ENCODE measurements at places on chromosomes 11 and 22.

GRCh38 chr11:121268581-121268980 is 24.0 kb upstream of the SC5D start:
- DNase-seq: no peak

DNA sequence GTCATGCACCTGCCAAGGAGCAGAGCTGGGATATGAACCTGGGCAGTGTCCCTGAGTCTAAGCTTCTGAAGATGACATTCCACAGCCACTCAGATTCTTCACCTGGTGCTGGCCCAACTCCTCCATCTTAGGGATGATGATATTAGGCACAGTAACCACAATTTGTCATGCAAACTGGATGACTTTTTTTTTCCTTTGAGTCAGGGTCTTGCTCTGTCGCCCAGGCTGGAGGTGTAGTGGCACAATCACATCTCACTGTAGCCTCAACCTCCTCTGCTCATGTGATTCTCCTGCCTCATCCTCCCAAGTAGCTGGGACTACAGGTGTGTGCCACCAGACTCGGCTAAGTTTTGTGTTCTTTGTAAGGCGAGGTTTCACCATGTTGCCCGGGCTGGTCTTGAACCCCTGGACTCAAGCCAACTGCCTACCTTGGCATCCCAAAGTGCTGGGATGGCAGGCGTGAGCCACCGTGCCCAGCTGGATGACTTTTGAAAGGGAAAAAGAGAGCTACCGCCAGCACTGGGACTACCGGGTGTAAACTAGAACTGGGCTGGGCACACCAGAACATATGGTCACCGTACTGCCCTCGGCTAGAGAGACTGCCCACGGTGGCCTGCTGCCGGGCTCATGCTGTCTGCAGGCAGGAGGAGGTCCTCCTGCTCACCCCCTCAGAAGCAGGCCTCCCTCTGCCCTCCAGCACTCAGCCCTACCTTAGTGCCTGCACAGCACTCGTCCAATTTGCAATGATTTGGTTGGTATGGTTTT is 77.7 kb downstream of the NAT10 start:
- DNase-seq: no peak

- peak; percentile 2 for DNase-seq
Measured at GRCh38 chr11:2574043-2574552, 125.7 kb downstream of the KCNQ1OT1 start.

- DNase-seq: no peak
Measured at GRCh38 chr11:30346068-30346688, 23.3 kb downstream of the ARL14EP start.

GRCh38 chr11:46106530-46107407 is 14.5 kb downstream of the PHF21A start:
- peak; percentile 8 for DNase-seq

- DNase-seq: no peak
Measured at GRCh38 chr22:26325641-26326040, 103.4 kb upstream of the ASPHD2 start.

DNA sequence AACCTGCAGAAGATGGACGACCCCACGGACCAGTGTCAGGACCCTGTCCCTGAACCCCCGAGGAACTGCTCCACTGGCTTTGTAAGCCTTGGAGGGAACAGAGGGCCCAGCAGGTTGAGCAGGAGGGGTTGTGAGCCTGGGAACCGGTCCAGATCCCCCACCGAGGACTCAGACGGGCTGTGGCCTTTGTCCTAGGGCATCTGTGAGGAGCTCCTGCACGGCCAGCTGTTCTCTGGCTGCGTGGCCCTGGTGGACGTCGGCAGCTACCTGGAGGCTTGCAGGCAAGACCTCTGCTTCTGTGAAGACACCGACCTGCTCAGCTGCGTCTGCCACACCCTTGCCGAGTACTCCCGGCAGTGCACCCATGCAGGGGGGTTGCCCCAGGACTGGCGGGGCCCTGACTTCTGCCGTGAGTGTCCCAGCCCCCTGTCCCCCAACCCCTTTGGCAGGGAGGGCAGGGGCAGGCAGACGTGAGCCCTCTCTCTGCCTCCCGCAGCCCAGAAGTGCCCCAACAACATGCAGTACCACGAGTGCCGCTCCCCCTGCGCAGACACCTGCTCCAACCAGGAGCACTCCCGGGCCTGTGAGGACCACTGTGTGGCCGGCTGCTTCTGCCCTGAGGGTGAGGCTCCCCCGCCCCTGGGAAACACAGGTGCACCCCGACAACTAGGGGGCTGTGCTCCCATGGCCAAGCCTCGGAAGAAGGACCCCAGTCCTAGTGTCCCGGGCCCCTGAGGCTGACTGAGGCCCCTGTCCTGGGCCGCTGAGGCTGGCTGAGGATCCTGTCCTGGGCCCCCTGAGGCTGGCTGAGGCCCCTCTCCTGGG is 6.4 kb downstream of the MUC5AC start:
- no peak for DNase-seq

DNA sequence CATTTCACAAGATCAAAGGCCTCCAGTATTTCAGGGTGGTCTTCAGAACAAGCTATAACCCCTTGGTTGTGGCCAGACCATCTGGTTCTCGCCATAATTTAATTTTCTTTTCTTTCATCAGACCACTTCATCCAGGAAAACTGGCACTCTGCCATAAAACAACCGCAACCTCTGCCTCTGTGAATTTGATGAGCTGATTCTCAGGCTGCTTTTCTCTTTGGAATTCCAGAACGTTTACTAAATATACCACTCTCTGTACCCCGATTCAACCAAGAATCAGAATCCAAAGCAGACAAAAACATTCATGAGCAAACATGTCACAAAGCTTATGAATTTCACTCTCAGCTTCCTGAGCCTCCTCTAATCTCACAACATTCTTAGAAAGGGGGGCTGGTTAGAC is 331.8 kb upstream of the SYN3 start:
- no peak for DNase-seq

DNA sequence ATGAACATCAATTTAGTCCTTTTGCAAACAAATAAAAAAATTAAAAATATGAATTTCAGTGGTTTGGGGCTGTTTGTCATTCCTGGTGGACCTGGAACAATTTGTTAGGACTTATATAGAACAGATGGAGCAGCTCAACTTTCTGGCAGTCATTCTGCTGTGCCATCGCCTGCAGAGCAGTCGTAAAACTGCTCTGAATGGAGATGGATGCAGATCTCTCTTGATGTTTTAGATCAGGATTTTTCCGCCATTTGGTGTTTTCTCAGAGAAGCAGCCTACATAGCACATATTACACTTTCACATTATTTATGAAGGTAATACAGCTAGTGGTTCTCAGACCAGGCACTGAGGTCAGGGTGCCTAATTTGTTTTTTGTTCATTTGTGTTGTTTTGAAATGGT is 31.8 kb upstream of the HSPA8 start:
- DNase-seq: no peak

GRCh38 chr11:47533690-47534151 is 19.2 kb downstream of the CELF1 start:
- DNase-seq: no peak

DNA sequence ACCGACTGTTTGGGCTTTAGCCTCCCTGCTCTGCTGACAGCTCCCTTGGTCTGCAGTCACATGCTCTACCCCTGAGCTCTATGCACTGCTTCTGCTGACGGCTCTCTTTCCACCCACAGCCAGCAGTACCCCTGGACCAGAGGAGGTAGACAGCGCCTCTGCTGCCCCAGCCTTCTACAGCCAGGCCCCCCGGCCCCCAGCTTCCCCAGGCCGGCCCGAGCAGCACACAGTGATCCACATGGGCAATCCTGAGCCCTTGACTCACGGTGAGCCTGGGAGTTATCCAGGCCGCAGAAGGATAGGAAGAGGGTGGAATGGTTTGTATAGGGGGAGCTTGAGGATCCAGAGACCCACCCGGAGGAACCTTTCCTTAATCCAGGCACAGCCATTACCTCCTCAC is 2.8 kb downstream of the ZFPL1 start:
- no peak for DNase-seq

- no peak for DNase-seq
Measured at GRCh38 chr22:37488337-37489135, 2.4 kb upstream of the MFNG start.

GRCh38 chr22:43783777-43784176 is 28.3 kb downstream of the EFCAB6 start:
- DNase-seq: no peak

DNA sequence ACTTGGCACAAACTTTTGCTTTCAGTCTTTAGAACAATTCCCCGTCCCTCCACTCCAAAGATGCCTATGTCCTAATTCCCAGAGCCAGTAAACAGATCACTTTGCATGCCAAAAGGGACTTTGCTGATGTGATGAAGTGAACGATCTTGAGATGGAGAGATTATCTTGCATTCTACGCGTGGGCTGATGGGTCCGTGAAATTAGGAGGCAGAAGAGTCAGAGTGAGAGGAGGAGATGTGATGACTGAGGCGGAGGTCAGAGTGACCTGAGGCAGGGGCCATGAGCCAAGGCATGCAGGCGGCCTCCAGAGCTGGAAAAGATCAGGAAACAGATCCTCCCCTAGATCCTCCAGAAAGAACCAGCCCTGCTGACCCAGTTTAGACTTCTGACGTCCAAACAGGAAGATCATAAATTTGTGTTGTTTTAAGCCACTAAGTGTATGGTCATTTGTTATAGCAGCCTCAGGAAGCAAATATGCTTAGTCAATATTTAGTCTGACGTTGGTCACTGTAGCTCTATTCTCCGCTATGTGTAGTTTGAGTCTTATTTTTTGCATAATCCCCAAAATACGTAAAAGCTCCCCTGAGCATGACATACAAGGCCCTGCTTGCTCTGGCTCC is 76.0 kb upstream of the TIMP3 start:
- DNase-seq: no peak

- no peak for DNase-seq
Measured at GRCh38 chr11:95283650-95284049, 52.6 kb upstream of the SESN3 start.

DNA sequence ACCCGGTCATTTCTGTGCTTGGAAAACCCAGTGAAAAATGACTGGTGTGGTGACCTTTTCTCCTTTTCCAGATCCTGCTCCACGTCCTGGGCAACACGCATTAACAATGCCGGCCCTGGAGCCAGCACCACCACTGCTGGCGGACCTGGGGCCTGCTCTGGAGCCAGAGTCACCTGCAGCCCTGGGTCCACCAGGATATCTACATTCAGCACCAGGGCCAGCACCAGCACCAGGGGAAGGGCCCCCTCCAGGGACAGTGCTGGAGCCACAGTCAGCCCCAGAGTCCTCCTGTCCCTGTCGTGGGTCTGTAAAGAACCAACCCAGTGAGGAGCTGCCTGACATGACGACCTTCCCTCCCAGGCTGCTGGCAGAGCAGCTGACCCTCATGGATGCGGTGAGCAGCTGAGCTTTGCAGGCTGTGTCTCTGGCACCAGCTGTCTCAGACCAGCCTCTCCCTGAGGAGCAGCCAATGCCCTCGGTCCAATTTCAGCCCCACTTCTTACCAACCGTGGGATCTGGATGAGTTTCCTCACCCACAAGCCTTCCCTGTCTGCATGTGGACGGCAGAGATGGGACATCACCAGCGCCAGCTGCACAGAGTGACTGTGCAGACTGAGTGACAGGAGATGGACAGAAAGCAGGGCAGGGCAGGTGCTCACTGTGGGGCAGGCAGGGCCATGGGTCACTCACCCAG is 1.9 kb downstream of the RGL4 start:
- DNase-seq: no peak

DNA sequence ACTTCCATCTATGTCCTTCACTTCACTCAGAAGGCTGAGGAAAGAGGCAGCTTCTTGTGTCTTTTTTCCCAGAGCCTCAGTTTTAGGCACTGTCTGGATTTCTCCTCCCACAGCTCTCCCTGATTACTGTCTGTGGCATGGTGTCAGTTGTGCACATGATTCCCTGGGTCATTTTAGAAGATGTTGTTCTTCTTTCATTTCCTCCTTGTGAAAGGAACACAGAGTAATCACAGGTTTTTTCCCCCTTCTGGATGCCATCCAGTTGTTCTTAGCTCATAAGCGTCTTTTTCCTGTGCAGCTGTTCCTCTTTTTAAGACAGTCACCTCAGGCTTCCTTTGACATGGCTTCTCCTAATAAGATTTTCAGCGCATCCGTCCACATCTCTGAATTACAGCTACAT is 212.2 kb downstream of the FAM181B start:
- no peak for DNase-seq

DNA sequence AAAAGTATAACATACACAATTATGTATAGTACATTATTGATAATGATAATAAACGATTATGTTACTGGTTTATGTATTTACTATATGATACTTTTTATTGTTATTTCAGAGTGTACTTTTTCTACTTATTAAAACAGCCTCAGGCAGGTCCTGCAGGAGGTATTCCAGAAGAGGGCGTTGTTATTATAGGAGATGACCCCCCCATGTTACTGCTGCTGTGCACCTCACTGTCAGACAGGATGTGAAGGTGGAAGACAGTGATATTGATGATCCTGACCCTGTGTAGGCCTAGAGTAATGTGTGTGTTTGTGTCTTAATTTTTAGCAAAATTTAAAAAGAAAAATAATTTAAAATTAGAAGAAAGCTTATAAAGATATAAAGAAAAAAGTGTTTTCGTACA is 57.6 kb downstream of the REXO2 start:
- no peak for DNase-seq

DNA sequence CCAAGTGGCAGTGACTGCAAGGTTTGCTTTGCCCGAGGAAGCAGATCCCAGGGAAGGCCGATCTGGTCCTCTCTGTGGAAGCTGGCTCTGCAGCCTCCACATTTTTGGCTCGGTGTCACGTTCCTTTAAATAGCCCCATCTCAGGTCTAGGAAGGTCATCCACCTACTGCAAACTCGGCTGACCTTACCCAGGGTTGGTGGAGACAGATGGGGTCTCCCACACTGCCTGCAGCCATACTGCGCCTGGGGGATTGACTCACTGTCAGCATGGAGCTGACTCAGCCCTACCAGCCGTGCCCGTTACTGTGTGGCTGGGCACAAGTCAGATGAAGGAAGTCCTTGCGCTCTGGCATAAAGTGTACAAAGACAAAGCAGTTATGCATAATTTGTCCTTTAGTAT is 16.9 kb downstream of the CDPF1 start:
- DNase-seq: peak; percentile 80

- DNase-seq: no peak
Measured at GRCh38 chr11:64285885-64286800, 495 bp downstream of the GPR137 start.

- no peak for DNase-seq
Measured at GRCh38 chr22:20637750-20638506, 130.5 kb downstream of the MED15 start.

DNA sequence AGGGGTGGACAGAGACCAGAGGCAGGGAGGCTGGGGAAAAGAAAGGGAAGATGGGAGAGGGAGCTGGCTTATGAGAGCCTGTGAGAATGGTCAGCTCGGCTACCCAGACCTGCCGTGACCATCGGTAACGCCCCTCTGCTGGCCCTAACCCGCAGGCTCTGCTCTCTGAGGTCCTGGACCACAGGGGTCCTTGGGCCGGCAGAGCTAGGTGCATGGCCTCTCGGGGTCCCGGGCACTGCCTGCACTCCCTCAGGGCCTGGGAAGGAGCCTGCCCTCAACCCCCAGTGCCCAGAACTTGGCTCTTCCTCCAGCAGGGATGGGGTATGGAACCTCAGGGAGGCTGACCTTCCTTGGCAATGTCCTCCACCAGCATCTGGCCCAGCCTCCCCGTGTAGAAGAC is 13.2 kb downstream of the GGT5 start:
- DNase-seq: no peak

GRCh38 chr11:6737872-6738466 is 33.8 kb downstream of the OR2AG2 start:
- peak; percentile 14 for DNase-seq

GRCh38 chr22:47257566-47257965 is 495.1 kb downstream of the TBC1D22A start:
- DNase-seq: no peak

Data from BE2C (cell line).